ENCODE measurements at places on chromosomes 4 and X.

DNA sequence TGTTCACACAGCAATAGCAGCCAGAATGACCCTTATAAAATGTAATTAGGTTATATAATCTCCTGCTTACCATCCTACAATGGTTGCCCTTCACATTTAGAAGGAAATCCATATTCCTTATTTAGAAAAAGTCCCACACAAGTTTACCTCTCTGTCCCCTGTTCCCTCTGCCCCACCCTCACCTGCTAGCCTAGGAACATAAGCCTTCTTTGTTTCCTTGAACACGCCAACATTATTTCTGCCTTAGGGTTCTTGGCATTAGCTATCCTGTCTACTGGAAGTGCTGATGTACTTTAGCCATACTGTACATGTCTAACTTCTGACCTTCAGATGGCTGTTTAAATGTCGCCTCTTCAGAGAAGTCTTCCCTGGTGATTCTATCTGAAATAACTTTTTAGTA is 28.4 kb upstream of the USP53 start:
- no peak for DNase-seq

DNA sequence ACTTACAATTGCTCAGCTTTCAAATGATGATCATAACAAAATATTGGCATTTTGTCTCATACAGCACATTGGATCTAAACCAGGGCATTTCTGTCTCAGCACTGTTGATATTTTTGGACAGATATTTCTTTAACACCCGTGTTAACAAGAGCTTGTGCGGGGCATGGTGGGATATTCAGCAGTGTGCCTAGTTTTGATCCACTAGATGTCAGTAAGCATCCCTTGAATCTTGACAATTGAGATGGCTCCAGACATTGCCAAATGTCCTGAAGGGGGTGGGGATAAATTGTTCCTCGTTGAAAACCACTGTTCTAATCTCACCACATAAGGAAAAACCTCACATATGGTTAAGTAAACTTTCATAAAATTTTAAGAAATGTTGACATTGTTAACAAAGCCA is 806.3 kb downstream of the STIM2 start:
- DNase-seq = no peak

DNA sequence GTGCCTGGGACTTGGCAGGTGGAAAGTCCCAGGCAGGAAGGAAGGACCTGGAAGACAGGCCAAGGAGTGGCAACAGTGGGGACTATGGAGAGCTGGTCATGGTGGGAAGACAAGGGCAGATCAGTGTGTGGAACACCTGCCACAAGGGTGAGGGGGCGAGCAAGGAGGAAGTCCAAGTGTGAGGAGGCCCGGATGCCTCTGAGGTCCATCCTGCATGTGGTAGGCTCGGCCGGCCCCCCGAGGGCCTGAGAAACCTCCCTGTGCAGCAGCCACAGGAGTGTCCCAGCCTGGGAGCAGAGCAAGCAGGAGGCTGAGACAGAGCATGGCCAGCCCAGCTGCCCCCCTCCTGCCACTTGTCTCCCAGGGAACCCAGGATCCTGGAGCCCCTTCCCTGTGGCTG is 40.5 kb upstream of the PSAPL1 start:
- no peak for DNase-seq

DNA sequence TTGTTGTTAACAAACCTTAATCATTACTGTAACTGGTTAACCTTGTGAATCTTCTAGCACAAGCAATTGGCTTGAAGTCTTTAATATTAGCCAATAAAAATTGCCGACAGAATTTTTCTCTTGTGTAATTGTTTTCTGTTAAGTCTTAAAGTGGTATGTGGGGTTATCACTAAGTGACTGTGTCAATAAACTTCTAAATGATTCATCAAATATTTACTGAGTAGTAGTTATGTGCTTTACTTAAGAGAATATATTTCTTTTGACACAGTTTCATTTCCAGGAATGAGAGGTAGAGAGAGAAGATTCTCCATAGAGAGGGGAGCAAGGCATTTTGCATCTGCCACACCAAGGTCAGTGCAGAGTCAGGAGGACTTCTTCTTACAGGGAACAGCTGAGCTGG is 2361.6 kb upstream of the AGA start:
- no peak for DNase-seq

GRCh38 chr4:73690051-73690738 is 50.2 kb upstream of the CXCL8 start:
- DNase-seq = no peak

DNA sequence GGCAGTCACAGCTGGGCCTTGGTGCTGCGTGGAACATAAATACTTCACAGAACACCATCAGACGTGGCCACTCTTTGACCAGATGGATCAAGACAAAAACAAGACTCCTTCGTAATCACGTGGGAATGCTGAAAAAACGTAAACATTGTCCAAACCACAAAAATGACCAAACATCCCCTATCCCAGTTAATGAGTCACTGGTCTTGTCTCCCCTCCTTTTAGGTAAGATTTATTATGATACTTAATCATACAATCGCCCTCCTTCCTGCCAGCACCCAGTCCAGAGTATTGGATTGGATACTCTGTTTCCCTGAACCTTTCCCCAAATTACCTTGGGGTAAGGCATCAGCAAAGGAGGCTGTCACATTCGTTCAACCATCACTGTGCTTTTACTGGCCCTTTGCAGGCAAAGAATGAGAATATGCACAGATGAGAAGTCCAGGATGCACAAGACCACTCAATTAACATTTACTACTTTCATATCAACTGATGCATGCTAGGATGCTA is 601 bp upstream of the TCEANC start:
- no peak for DNase-seq

GRCh38 chrX:120262859-120263708 is 12.5 kb downstream of the ZBTB33 start:
- no peak for DNase-seq

GRCh38 chr4:128675083-128675482 is 134.4 kb upstream of the JADE1 start:
- DNase-seq = no peak

GRCh38 chr4:111855308-111855707 is 289.9 kb upstream of the FAM241A start:
- DNase-seq = no peak

GRCh38 chr4:102493794-102494193 is 7.4 kb upstream of the NFKB1 start:
- DNase-seq = peak; percentile 59

DNA sequence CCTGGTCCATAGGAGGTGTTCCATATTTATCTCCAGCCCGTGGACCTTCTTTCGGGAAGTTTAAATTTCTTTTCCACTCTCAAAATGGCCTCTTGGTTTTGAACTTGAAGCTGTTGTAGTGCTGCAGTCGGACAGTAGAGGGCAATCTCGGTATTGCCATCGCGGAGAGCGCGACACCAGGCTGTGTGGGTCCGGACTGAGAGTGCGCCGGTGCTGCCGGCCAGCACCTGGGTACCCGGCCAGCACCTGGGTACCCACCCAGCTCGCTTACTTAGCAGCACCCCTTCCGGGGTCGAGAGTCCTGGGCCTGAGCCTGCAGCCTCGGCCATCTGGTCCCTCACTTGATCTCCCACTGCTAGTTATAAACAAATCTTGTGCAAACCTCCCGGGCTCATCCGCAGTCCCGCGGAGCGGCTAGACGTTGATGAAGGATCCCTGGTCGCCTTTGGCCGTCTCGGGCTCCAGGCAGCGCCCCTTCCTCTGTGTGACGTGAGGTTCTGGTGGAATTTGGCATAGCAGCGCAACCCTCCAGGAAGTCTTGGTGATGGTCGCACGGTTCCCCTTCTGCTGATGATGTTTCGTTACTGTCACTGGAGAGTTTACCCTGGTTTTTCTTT is 18.0 kb downstream of the FAM9A start:
- DNase-seq = no peak

DNA sequence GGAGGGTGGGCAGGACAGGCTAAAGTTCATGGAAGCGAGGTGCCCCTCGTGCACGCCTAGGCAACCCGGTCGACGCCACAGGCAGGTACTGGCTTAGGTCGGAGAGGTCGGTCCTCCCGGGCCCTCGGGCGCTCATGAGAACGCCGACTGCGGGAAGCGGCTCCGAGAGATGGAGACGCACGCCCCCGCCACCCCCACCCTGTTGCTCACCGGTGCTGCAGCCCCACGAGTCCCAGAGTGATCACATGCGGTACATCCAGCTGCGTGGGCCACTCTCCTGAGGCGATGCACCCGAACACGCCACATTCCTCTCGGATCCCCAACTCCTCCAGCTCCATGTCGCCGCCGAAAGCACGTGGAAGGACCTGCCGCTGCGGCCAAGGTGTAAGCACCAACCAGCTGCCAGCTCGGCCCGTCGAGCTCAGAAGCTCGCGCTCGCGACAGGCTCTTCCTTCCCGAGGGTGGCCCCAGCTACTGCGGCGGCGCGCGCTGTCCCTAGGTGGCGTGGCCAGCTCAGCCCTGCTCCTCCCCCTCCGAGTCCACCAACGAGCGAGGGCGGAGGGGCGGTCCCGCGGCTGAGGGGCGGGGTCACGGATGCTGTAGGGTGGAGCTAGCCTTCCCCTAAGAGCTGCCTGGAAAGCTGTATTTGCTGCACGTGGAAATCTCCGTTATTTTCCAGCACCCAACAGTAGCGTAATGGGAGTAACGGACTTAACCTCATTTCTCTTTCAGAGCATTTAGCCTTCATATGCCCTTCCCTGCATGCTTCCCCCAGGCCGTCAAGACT is at the start of gene PPAT:
TSS of gene PPAT (minus strand) at position 476 of the 787 bp plus-strand sequence. CDS start at position 338, 138 bp downstream.
- peak; percentile 95 for DNase-seq
